Omental fat pad (tissue), 4 donors: ENCODE measurements at places on chromosomes 11 and 22.

GRCh38 chr11:14644226-14645014 is 816 bp downstream of the PDE3B start:
- no peak for DNase-seq

DNA sequence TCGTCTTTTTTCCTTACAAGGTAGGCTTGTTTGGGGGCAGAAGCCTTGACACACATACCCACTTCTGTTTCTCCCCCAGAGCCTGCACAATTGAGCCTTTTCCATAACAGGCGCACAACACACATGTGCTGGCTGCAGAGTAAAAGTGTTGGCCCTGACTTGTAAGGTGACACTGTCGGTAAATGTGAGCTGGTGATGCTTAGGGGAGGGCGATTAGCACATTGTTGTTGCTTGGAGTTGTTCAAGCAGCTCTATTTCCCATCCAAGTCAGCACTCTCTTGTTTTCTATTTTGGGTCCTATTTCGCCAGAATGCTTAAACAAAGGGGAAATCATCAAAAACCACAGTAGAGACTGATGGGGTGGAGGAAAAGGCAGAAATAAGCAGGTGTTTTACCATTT is 51.9 kb upstream of the PTPRJ start:
- no peak for DNase-seq

DNA sequence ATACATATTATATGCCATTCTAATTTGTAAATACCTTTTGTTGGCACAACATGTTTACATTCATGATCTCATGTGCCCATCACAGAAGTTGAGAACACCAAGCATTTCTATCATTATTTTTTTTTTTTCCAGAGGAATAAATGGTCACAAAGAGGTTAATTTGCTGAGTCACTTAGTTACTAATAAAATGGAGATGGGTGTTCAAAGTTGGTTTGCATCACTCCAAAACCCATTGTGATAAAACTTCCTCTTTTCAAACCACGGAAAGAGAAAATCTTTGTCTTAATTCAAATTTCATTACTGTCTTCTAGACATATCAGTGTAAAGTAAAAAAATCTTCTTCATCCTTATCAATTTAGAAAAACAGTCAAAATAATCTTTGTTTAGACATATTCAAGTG is 636.8 kb upstream of the CCDC179 start:
- no peak for DNase-seq

- DNase-seq = no peak
Observed at GRCh38 chr11:106496677-106497076, 419.2 kb downstream of the AASDHPPT start.

- no peak for DNase-seq
Observed at GRCh38 chr11:77346906-77347603, 45.6 kb upstream of the GDPD4 start.

DNA sequence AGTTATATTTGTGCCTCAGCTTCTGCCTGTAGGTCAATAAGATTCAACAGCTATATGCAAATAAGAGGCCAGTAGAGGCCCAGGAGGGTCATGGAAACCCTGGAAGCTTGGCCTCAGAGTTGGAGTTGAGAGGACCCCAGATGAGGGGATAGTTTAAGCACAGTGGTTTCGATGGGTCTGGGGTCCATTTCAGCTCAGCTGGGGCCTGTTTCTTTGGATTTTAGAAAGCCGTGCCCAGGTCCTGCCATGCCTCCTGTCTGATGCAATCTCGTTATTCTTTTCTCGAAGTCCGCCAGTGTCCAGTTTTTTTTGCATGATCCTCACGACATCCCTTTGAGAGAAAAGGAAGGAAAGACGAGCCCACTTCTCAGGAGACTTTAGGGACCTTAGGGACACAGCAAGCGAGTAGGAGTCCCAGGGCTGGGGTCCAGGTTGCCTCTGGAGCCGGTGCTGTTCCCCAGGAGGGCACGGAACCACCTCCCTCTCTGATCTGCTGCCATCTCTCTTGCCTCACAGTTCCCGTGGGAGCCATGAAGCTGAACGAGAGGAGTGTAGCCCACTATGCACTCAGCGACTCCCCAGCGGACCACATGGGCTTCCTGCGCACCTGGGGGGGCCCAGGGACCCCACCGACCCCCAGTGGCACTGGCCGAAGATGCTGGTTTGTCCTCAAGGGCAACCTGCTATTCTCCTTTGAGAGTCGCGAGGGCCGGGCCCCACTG is 2.6 kb upstream of the SMDT1 start:
- no peak for DNase-seq
